Activated T-helper 1 cell treated with anti-CD3 and anti-CD28 coated beads, Interleukin-2, amount 50 U/mL, for 16 hours (primary cell): ENCODE measurements at places on chromosomes 7 and 10.

DNA sequence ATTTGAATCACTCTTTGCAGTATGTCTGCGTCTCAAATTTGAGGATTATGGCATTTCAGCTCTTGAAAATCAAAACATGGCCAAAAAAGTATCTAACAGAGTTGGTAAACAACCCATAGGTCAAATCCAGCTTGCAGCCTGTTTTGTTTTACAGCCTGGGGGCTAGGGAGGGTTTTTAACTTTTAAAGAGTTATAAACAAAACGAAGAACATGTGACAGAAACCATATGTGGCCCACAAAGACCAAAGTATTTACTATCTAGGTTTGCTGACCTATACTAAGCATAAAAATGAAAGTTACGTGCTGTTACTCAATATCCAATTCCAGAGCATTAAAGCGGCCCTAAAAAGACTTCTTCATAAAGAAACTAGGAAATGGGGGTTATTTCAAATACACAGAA, 55.5 kb upstream of the STARD3NL start:
- DNase-seq = no peak

DNA sequence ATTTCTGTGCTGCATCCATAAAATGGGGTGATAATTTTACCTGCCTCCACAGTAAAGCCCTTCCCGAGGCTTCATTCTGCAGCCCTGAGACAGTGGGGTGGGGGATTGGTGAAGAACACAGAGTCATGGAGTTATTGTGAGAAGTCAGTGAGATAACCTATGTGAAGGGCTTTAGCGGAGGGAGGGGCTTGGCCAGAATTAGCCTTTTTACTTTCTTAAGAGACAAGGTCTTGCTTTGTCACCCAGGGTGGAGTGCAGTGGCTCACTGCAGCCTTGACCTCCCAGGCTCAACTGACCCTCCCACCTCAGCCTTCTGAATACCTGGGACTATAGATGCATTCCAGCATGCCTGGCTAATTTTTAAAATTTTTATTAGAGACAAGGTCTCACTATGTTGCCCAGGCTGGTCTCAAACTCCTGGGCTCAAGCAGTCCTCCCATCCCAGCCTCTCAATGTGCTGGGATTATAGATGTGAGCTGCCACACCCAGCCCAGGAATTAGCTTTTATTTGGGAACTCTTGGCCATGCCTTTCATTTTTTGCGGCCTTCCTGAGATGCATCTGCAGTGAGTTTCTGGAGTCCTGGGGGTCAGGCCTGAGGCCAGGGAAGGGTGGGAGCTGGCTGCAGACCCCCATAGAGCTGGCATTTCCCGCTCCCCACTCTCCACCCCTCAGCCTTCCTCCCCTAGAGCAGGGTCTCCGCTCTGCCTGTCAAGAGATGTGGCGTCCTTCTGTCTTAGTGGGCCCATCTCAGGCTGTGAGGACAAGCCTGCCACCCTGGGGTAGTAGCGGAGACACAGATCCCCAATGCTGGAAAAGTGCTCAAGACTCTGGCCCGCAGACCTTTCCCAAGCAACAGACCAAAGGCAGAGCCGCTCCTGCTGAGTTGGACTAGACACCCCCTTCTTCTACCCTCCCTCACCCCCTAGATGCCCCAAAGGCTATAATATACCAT, 77.0 kb downstream of the ZMIZ1 start:
- no peak for DNase-seq

DNA sequence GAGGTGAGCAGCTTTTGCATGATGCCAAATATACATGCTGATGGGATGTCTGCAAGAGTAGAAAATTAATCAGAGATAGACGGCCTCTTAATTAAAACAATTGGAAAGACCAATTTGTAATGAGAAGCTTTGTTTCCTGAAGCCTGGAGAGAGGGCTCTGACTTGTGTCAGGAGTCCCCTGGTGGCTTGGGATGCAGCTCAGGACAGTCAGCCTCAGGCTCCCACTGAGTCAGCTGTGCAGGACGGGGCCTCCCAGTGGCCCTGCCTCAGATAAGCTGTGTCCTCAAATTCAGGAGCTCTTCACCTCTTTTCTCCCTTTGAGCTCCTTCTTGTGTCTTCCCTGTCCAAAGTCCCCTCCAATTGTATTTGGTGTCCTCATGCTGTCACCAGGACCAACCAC, 438.9 kb upstream of the PODXL start:
- no peak for DNase-seq

GRCh38 chr10:96643920-96644319, 57.1 kb upstream of the TM9SF3 start:
- DNase-seq = no peak

DNA sequence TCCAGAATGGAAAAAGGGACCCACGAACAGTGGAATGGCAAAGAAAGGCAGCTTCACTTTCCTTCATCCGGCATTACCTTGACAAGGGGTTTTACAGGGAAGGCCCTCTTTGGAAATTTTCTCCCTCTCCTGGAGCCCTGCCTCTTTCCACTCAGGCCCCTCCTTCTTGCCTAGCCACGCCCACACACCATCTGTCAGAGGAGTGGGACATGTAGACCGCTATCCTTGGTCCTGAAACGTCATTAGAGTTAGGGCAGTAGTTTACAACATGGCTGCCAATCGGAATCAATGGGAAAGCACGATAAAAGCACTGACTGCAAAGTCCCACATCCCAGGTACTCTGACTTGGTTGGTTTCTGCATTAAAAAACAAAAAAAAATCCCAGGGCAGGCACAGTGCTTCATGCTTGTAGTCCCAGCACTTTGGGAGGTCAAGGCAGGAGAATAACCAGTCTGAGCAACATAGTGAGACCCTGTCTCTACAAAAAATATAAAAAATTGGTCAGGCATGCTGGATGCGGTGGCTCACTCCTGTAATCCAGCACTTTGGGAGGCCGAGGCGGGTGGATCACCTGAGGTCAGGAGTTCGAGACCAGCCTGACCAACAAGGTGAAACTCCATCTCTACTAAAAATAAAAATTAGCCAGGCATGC, 96.4 kb downstream of the MARCHF5 start:
- no peak for DNase-seq

- DNase-seq = no peak
These were observed 83.5 kb downstream of the PRR15 start for GRCh38 chr7:29647020-29647654.

DNA sequence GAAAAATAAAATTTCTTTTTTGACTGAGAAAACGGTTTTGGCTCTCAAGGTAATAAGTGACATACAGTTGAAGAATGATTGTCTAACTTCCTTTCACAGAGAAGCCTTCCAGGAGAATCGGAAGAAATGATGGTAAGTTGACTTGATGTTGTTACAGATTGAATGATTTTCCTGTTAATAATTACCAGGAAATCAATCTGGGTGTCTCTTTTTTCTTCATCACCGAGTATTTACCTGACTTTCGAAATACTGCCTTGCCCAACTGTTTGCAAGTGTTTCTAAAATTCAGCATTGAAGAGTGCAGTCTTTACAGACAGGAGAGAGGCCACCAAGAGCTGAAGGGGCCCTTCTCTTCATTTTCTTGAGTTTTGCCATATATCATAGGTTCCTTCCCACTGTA, 4.0 kb downstream of the ITIH2 start:
- DNase-seq = no peak

- no peak for DNase-seq
These were observed 4.3 kb upstream of the YKT6 start for GRCh38 chr7:44196450-44196872.

- DNase-seq = no peak
These were observed 973 bp downstream of the PPP3CB start for GRCh38 chr10:73494877-73495225.

DNA sequence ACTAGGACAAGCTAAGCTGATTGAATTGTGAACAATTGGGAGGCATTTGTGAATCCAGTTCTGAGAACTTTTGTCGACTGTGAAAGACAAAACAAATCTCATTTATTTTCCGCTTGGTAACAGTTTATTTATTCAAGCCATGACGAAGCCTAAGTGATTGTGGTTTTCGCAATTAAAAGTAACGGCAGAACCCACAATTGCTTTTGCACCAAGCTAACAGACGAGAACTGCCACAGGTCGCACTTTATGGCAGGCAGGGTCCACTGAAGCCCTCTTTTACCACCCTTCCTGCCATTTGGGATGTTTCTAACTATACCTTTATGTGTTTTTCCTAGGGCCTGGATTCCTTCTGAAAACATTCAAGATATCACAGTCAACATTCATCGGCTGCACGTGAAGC, 111.2 kb downstream of the ZMYND11 start:
- no peak for DNase-seq

DNA sequence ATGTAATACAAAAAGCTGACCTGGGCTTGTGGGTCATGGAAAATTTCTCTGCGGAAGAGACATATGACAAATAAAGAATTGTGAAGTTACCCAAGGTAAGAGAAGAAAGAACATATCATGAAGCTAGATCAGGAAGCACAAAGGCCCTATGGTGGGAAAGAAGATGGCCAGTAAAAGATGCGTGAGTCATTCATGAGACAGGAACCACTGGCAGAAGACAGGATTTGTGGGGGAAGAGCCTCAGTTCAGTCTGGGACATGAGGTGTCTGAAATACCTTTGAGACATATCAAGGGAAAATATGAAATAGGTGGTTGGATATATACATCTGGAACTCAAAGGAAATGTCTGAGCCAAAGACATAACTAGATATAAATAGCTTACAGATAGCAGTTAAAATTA, 27.7 kb upstream of the AMPH start:
- no peak for DNase-seq

GRCh38 chr7:80884511-80885195, 34.2 kb downstream of the SEMA3C start:
- no peak for DNase-seq

- no peak for DNase-seq
These were observed 37.4 kb downstream of the VCL start for GRCh38 chr10:74035303-74035702.

- DNase-seq = no peak
These were observed 229.2 kb downstream of the GPAM start for GRCh38 chr10:111954386-111954785.

DNA sequence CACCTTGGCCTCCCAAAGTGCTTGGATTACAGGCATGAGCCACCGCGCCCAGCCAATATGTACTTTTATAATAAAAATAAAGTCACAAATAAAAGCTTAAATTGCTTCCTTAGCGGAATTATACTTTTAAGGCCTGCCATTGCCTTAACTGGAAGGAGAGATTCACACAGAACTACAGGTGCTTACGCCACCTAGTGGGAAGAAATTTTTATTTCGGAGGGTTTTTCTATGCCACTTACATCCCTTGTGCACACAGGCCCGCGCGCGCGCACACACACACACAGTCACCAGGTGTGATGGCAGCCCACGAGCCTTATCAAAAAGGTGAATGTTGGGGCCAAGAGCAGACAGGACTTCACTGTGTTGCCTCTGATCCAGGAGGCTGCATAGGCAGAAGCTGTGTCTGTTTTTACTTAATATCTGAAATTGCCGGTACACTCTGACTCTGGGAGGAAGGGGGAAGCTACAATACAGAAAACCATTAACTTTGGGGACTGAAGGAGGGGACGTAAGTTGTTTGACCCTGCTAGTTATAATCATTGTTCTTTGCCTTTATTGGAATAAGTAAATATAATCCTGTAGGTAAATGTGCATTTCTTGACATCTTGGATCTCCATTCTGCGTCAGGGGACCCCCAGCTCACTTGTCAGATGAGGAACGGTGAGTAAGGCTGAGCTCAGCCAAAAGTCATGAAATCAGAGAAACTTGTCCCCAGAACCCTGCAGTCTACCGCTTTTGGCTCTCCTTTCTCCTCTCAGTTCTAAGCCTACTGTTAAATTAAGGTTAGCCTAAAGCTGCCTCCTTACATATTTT, 87.1 kb downstream of the SLC16A9 start:
- no peak for DNase-seq

- no peak for DNase-seq
These were observed 15.9 kb downstream of the GBF1 start for GRCh38 chr10:102261196-102261595.

DNA sequence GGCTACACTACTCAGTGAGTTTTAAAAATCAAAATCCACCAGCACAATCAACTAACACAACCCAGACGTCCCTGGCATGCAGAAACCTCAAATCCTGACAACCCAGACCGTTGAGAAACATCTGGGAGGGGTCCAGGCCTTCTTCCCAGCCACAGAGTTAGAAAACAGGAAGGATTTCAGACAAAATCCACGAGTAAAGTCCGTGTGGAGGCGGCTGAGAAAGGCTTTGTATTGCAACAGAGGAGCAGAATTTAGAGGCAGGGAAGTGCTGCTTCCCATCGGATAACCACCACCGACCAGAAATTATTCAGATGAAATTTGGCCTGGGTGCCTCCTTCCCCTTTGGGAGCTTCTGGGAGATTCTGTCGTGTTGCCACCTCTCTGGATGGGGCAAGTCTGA, 61.5 kb downstream of the TNS3 start:
- no peak for DNase-seq

GRCh38 chr10:92156874-92157773, 133.8 kb downstream of the CPEB3 start:
- DNase-seq = no peak

DNA sequence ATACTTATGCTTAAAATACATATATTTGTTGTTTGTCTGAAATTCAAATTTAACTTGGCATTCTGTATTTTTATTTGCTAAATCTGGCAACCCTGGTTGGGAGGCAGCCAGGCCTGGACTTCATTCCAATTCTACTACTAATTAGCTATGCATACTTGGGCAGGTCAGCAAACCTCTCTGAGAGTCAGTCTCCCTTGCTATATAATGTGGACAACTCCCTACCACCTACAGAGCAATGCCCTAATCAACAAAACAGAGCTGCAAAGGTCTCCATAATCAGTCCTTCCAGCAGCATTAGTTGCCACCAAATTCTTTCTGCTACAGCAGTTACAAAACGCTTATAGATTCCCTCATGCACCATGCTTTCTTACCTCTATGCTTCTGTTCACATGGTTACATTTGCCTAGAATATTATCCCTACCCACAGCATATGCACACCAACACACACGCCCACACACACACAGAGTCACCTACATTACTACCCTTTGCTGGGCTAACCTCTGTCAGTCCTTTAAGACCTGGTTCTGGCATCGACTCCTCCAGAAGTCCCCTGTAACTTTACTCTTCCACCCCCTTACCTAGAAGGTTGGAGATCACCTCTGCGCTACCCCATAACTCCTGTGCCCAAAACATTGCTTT, 188.7 kb downstream of the FGFR2 start:
- no peak for DNase-seq
